ENCODE measurements at places on chromosomes 6 and 20.
A peak's percentile ranks its signal among the peaks of the same experiment; 100 is the strongest.

GRCh38 chr6:52548353-52548713 lies 28.5 kb downstream of the TRAM2 start:
- DNase-seq: no peak

DNA sequence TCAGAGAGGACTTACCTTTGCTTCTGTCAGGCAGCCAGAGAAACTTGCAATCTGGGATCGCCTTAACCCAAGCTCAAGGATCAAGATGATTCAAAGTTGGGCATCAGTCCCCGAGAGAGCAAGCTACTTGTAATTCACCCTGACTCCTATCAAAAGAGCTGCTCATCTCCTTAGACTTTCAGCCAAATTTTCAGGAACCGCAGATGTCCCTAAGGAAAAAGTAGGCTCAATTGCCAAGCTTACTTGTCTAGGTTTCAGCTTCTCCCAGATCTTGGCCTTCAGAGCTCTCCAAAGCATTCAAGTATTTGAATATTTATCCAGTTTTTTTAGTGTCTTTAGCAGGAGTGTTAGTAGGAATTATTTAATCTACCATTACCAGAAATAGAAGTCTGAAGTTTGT lies 434.1 kb upstream of the MMS22L start:
- no peak for DNase-seq

GRCh38 chr6:26173836-26174145 lies 86.6 kb downstream of the HFE start:
- DNase-seq: no peak

DNA sequence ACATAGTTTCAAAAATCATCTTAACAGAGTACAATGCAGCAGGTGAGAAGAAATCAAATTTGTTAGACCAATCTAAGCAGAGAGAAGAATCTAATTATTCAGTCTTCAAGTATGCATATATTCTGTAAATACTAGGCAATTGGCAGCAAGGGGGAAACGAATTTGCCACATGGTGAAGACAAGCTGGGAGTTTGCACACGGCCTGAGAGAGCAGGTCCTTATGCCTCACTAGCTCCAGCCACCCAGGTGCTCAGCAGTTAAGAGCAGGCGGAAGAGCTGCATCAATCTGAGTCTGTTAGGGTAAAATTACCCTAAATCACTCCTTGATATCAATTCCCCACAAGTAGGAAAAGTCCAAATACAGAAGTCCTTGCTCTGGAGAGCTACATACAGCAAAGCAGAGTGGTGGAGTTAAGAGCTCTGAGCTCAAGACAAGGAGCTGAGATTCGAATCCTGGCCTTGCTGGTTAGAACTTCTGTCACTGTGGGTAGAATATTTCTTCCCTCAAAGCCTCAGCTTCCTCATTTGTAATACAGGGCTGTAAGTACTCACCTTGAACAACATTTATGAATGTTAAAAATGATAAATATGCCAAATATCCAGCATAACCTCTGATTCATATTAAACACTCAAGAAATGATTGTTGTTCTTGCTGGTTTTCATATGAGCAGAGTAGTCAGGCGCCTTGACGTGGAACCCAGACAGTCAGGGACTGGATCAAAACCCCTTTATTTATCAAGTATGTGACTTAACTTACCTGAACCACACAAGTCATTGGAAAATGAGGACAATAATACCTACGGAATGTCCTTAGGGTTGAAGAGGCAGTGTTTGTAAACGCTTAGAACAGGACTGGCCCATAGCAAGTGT lies 444.2 kb downstream of the CDH26 start:
- no peak for DNase-seq

GRCh38 chr6:25094726-25095125 lies 159.0 kb upstream of the RIPOR2 start:
- no peak for DNase-seq

DNA sequence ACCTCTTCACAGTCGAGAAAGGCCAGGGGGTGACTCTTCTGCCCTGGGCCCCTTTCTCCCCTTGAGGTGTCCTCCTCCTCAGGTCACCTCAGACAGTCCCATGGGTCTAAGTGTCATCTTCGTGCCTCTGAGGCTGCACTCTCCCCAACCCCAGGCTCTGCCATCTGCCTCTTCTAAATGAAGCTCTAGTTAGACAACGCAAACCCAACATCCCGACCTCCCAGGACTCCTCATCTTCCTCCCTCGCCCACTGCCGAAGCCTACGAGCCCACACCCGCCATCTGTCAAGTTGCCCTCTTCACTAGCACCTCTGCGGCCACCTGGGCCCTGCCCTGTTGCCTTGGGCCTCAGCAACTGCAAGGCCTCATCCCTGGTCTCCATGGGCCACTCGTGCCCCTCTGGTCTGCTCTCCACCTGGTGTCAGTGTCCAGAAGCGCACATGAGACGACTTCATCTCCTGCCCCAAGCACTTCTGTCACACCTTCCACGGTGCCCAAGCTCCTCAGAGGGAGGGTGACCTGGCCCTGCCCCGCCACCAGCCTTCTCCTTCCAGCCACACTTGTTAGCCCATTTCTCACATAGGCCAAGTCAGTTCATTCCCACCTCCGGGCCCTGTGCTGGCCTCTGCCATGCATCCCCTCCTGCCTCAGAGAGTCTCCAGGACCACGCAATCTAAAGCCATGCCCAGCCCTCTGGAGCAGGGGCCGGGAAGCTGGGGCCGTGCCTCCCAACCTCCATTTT lies 53.8 kb downstream of the RRBP1 start:
- no peak for DNase-seq

- DNase-seq: peak; percentile 77
These were observed 12.1 kb upstream of the OCSTAMP start for GRCh38 chr20:46562373-46563169.

DNA sequence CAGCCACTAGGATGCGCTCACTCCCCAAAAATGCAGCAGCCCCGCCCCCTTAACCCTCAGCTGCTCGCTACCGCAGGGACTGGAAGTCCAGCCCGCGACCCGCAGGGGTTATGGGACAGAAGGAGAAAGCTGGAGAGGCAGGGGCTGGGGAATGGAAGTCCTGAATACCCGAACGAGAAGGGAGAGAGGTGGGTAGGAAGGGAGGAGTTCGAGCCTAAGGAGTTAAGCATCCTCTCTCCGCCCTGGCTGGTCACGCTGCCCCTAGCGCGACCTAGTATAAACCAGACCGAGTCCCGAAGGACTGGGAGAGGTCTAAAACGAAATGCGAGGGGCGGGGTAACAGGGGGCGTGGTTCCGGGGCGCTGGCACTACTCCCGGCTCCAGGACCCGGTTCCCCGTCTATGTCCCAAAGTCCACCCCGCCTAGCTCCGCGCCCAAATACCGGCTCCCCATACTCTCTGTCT lies 448 bp upstream of the DDAH2 start:
- peak; percentile 91 for DNase-seq

DNA sequence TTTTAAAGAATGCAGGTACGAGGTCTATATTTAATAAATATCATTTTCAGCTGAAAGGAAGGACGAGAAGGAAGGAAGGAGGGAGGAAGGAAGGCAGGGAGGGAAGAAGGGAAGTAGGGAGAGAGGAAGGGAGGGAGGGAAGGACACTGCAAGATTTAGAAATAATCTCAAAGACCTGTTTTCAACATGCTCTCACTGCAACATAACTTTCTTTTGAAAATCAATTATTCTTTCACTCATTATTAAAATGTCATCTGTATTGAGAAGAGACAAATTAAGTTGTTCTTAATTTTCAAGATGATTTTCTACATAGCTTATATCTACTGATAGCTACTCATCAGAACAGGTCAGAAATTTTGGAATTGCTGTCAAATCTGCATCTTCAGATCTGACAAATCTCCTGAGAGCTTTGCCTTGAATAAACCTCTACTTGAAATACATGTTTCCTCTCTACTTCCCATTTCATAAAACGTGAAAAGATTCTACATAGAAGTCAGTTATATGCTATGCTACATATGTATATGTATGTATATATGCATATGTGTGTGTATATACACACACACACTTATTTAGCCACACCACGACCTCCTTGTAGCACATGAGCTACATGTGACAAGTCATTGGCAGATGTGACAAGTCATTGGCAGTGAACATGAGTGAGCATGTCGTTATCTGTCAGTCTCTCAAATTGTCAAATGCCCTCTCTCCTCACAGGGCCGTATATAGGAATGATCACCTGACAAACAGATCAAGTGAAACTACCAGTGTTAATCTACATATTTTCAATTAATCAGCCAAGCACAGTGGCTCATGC lies 241.6 kb downstream of the LY86 start:
- DNase-seq: no peak

- no peak for DNase-seq
These were observed 9.8 kb downstream of the PGM3 start for GRCh38 chr6:83183082-83183828.

DNA sequence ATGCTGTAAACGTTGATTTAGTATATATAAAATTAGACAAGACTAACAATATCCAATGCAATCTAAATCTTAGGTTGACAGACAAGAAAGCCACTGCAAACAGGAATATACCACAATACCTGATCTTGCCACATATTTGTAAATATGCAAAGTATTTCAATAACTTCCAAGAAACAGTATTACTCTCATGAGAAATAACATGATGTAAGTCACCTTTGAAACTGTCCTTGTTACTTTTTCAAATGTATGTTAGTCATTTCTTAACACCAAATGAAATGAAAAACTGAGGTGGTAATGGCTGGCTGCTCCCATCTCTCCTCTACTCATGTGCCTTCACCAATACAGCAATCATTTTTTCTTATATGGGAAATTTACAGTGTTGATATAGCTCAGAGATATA lies 118.7 kb downstream of the ATG5 start:
- DNase-seq: no peak

GRCh38 chr6:150907383-150907782 lies 41.9 kb downstream of the MTHFD1L start:
- no peak for DNase-seq

DNA sequence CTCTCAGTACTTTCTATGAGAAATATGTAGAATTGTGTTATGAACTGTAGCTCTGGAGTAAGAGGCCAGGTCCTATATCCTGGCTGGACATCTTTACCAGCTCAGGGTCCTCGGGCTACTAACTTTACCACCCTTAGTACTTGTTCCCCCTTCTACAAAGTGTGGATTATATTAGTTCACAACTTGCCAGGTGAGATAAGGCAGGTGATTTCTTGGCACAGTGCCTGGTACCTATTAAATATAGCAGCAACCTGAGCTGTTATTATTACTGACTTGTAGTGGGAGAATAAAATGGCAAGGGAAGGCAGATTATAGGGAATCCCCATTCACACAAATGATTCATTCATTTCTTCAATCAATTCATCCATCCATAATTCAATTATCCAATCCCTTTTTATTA lies 150.1 kb downstream of the DOK5 start:
- DNase-seq: no peak

DNA sequence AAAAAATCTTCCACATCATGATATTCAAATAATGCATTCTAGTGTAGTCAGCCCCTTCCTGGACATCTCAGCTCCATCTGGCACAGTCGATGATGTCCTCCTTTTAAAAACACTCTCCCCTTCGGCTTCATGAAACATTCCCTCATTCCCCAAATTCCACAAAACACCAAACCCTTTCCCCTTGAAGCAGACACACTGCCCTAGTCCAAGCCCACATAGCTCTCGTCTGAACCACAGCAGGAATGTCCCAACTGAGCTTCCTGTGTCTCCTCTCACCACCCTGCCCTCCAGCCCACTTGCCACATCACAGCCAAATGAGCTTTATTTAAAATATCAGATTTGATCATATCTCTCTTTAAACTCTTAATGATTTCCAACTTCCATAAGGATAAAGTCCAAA lies 106.4 kb upstream of the CARMIL1 start:
- DNase-seq: no peak

DNA sequence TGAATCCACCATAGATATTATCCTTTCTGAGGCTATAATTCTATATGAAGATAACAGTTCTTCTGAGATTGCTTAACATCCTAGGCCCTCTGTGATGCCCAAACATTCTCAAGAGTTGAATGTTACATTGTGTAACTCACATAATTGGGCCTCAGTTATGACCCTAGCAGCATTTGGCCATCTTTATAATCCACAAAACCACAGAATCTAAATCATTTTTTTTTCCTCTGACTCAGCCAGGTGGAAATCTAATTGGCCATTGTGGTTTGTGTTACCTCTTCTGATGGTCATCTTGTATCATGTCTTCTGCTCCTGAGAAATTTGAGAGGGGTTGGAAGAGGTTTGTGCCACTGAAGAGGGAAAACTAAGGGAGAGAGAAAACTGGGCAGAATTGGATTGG lies 99.5 kb downstream of the LINC00237 start:
- DNase-seq: no peak

- peak; percentile 69 for DNase-seq
These were observed 81.5 kb downstream of the RREB1 start for GRCh38 chr6:7189101-7189758.

DNA sequence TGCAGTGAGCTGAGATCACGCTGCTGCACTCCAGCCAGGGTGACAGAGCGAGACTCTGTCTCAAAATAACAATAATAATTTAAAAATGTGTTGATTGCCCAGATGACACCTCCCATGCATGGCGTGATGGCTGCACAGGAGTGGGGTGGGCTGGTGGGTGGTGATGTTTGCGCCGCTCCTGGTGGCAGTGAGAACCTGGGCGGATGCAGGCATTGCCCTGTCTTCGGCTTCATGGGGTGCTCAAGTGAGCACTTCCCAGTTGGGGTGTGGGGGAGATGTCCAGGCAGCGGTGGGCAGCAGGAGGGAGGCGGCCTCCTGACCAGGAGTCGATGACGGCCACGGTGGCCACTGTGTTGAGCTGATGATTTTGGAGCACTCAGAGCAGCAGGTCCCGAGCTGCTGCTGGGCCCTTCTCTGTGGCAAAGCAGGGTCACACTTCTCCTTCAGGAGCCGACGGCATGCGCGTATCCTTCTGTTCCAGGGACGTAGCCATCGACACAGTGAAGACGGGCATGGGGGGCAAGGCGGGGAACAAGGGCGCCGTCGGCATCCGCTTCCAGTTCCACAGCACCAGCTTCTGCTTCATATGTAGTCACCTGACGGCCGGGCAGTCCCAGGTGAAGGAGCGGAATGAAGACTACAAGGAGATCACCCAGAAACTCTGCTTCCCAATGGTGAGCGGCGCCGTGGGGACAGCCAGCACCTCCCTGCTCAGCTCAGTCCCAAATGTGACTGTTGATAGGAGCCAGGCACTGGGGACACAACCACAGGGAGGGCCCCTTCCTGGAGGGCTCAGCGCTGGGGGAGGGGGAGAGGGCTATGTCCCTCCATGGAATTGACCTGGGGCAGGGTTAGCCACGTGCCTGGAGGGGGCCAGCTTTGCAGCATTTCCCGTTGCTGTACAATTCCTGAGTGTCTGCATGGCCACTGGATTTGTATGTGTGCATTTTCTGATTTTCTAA lies 89.7 kb downstream of the SYNJ2 start:
- DNase-seq: no peak
